Erythroblast (primary cell): ENCODE measurements at places on chromosomes 2 and 18.

DNA sequence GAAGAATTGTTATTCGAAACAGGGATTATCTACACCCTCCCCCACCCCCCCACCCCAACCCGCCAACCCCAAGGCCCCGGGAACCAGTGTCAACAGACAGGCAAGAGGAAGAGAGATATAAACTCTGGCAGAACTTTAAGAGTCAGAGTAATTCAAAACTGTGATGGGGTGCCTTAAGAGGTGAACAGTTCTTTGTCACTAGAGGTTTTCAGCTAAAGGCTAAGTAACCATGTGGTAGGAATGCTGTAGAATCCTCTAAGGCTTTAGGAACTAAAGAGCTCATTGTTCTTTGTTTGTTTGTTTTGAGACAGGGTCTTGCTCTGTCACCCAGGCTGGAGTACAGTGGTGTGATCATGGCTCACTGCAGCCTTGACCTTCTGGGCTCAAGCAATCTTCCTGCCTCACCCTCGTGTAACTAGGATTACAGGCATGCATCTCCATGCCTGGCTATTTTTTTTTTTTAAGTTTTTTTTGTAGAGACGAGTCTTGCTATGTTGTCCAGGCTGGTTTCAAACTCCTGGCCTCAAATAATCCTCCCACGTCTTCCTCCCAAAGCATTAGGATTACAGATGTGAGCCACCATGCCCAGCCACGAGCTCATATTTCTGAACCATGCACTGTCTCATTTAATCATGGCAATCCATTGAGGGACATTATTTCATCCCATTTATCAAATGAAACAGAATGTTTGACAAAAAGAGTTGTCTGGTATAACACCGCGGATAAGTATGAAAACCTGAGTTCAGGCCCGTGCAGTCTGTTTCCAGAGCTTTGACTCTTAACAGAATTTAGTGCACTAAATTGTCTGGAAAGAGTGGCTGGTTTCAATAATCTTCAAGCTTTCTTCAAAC, 20.8 kb upstream of the TMEM17 start:
- peak; percentile 17 for DNase-seq

GRCh38 chr18:10759241-10759640, 233.4 kb downstream of the NAPG start:
- DNase-seq, result no peak

DNA sequence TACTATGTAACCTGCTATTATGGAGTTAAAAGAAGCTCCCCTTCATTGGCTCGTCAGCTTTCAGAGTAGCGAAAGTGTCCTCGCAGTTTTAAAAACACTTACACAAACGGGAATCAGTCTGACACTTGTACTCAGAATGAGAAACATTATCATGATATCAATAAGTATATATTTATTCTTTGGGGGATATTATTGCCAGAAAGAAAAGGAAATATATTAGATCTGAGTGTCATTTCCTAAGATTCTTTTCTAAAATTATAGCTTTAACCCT, 584.5 kb downstream of the ZEB2 start:
- no peak for DNase-seq

- peak; percentile 38 for DNase-seq
These were observed 20.9 kb upstream of the TANK start for GRCh38 chr2:161139098-161139987.

DNA sequence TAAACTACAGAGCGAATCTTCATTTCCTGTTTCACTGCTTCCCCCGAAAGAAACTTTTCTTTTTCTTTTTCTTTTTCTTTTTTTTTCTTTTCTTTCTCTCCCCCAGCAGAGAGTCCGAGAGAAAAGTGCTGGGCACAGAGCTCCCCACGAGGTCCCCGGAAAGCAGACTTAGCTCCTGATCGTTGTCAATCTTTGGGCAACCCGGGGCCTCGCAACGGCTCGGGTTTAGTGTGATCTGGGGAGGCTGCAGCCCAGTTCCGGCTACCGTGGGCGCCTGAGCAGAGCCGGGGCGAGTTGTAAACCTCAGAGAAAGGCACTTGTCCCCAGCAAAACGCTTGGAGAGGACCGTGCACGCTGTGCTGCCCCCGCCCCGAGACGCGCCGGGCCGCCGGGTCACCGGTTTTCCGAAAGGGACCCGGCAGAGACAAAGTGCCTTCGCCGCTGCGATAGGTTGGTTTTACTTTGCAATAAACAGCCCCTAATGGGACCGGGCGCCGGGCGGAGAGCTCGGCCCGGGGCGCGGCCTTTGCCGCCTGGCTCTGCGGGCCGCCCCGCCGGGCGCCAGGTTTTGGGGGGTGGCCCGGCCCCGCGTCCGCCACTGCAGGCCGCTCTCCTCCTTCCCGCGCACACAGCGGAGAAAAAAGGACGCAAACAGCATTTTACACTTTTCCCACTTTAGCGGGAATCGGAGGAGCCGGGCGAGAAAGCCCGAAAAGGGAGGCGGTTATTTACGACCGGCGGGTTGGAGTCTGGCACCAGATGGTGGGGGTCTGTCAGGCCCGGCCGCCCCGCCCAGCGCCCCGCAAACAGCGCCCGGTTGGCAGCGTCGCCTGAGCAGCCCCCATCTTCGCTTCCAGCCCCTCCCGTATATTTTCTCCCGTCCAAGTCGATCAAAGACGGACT, 136.0 kb downstream of the INSIG2 start:
- no peak for DNase-seq

DNA sequence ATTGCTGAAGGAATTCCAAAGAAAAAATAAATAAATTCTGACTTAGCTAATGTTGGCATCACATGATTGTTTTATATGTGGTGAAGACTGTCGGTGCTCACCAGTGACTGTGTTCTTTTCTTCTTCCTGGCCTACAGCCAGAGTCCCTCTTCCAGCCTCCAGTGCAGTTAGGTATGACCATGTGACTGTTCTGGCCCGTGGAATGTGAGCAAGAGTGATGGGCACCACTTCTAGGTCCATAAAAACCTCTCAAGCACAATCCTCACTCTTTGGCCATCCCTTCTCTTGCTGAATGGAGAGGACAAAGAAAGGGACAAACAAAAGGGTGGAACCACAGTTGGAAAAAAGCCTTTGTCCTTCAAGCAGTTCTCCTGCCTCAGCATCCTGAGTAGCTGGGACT, 39.0 kb upstream of the BMPR2 start:
- no peak for DNase-seq

GRCh38 chr2:118670276-118670675, 177.2 kb downstream of the EN1 start:
- no peak for DNase-seq

DNA sequence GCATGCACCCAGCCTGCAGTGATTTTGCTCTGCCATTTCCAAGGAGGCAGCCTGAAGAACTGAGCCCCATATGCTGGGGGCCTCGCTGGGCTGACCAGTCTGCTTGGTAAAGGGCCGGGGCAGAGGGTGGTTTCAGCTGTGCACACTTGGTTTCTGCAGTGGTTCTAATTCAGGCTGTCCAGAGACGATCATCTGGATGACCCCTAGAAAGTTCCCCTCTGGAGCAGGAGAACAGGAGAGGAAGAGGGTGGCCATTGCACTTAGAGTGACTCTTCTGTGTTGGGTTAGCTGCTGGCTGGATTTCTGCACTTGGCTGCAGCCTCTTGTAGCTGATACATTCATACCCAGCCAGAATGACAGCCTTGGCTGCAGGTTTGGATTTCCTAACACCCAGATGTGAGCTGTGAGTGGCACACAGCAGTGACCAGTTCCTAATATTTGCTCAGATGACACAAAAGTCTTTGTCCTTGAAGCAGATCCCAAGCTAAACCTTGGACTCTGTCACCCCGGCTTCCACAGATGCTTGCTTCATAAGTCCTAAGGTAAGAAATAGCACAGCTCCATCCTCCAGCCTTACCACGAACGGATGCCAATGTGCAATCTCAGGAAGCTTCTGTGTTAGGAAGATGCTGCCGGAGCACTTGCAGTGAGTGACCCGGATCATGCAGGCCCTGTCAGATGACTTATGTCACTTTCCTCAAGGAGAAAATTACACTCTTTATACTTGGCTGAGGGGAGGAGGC, 105.6 kb downstream of the HNRNPLL start:
- DNase-seq, result no peak

DNA sequence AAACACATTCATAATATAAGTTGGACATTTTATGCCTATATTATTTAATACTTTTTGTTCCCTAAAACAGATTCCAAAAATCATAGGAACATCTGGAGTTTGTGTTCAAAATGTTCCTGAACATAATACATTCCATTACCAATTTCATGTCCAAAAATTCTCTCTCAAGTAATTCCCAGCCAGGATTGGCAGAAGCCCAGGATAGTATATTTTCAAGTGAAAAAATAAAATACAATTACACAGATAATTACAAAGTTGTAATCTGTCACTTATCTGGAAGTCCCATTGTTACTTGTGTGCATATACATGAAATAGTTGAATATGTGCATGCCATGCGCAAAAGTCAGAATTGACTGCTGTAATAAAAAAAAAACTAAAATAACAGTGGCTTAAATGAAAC, 5.2 kb upstream of the SCN7A start:
- DNase-seq, result no peak

GRCh38 chr18:11019295-11020105, 129.9 kb downstream of the PIEZO2 start:
- no peak for DNase-seq

DNA sequence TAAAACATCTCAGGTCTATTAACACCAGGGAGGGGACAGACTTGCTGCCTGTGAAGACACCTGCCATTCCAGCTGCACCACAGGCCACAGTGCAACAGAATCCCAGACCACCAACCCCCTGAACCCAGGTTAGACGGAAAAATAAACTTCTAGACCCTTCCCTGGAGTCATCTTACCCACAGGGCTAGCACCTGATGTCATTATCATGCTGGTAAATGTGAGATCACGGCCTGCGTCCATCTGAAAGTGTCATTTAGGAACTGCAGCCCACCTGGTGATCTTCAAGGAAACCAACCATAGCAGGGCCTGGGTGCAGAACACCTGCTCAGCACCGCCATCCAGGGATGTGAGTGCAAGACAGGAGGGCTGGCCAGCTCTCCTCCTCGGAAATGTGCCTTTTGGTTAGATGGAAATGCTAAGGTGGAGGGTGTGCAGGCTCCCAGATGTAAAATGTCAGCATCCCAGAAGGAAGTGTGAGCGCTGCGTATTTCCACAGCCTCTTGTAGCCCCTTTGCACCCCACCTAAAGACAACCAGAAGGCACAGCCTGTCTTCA, 80.8 kb downstream of the PTGR3 start:
- no peak for DNase-seq

GRCh38 chr18:76264876-76265250, 230.2 kb downstream of the ZNF516 start:
- no peak for DNase-seq

DNA sequence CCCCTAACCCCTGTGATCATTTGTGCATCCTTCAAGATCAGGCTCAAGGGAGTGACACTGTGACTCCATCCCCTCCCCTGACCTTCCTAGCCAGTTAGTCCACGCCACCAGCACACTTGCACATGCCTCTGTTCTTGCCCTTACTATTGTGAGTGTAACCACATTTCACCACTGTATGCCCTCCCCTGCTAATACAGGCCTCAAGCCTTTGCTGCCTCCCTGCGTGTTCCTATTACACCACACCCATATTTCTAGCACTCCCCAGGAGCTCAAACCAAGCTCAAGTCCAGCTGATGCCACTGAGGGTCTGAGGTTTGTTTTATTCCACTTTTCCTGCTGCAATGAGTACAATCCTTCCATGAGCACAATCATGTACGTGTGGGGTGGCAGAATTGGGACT, 288.9 kb upstream of the FBXO11 start:
- peak; percentile 32 for DNase-seq

DNA sequence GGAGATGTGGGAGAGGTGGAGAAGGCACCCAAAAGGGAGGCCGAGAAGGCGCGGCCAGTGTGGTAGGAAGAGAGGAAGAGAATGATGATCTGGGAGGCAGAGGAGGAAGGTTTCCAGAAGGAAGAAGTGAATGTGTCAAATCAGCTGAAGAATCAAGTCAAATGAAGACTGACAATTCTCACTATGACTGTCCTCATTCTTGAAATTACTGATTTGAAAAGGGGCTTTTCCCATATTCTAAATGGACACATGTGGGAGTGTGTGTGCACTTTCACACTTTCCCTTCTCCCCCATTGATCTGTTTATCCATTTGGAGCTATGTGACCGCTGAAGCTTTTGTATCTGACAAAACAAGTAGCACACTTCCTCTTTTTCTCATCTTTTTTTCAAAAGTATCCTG, 6.1 kb downstream of the AFF3 start:
- no peak for DNase-seq

- DNase-seq, result no peak
These were observed 41.2 kb upstream of the HNRNPA3 start for GRCh38 chr2:177171418-177171865.

GRCh38 chr2:23793476-23793875, 133.4 kb downstream of the ATAD2B start:
- no peak for DNase-seq

DNA sequence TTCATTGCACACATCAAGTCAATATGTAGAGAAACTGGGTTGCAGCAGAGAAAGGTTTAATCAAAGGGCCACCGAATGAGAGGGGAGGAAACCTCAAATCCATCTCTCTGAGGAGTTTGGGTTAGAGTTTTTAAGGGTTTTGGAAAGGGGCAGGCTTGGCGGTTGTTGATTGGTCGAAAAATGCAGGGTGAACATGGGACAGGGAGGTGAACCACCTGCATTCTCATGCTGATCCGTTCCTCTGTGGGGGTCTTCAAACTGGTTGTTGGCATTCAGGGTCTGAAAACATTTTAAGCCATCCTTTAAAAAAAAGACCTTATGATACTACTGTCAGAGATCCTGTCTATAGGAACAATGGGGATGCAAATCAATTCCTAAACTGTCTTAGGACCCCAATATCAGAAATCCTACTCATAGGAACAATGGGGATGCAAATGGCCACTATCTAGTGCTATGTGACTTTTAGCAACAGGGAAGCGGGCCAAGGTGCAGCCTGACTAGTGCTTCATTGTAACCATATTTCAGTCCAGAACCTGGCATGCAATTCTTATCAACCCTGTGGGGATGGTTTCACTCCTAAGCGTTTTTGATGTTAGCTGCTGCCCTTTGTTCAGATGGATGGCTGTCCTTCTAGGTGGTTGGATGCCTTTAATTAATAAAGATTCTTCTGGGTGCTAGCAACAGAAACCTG, 120.1 kb upstream of the MGAT5 start:
- no peak for DNase-seq
